ENCODE measurements at places on chromosomes 4 and X. TPM values are rescaled to one million over a fixed set of nuclear protein-coding genes. Genes with fewer than 3 reads are reported as not detected.

DNA sequence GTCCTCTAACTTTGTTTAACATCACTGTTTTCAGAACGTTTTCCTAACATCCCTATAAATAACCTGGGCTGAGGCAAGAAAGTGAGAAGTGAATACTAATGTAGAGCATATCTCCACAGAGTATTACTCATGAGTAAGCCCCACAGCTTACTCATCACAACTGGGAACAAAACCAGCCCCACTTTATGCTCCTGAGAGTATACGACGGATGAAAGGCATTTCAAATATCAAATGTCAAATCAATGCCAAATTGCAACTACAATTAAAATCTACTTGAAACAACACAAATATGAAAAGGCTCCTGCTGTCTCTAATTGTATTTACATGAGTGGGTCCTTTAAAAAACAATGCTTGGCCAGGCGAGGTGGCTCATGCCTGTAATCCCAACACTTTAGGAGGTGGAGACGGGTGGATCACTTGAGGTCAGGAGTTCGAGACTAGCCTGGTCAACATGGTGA lies 41.2 kb downstream of the SH3RF1 start:
- H3K4me1 ChIP-seq = no peaks in the 10 kb centered on the region
- DNase-seq = no peak
- H3K36me3 ChIP-seq = no peaks in the 10 kb centered on the region

- H3K27me3 ChIP-seq = no peaks in the 10 kb centered on the region
- no peaks in the 10 kb centered on the region for H3K4me1 ChIP-seq
- H3K4me3 ChIP-seq = no peak overlapping the region
- H3K36me3 ChIP-seq = no peaks in the 10 kb centered on the region
- no peak for DNase-seq
- H3K27ac ChIP-seq = no peak overlapping the region
These were observed 424.2 kb downstream of the PDGFC start for GRCh38 chr4:156547439-156547838.

GRCh38 chrX:107571296-107571998 lies 56.9 kb upstream of the PRPS1 start:
- H3K27ac ChIP-seq = no peak overlapping the region
- H3K4me3 ChIP-seq = no peak overlapping the region
- no peaks in the 10 kb centered on the region for H3K4me1 ChIP-seq
- no peaks in the 10 kb centered on the region for H3K27me3 ChIP-seq

DNA sequence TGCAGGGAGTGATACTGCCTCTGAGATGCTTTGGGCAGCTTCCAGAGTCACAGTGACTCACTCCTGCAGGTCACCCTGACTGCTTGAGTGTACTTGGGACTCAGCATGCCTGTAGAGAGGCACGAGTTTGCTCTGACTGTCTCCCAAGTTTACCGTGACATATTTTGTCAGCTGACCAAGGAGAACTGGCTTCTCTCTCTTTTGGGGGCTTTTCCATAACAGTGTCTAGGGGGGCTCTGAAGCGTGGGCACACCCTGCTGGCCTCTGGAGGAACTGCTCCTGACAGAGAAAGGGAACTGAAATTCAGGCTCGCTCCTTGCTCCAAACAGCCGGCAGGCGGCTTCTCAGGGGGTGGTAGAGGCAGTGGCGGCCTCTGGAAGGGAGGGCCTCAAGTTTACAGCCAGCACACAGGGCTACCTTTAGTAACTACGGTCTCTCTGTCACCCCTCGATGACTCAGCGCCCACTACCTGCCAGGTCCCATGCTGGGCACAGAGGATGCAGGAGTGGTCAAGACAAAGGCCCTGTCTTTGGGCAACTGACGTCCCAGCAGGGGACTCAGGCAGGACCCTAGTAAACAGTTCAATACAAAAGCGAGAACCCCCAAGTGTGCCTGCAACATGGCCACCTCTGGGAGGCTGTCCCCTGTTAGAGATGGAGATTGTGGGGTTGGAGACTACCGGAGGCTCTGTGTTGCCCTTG lies 17.8 kb downstream of the ZNF185 start:
- no peaks in the 10 kb centered on the region for H3K36me3 ChIP-seq
- H3K27me3 ChIP-seq = no peaks in the 10 kb centered on the region
- H3K4me3 ChIP-seq = no peak overlapping the region
- no peaks in the 10 kb centered on the region for H3K4me1 ChIP-seq
- no peak for DNase-seq

DNA sequence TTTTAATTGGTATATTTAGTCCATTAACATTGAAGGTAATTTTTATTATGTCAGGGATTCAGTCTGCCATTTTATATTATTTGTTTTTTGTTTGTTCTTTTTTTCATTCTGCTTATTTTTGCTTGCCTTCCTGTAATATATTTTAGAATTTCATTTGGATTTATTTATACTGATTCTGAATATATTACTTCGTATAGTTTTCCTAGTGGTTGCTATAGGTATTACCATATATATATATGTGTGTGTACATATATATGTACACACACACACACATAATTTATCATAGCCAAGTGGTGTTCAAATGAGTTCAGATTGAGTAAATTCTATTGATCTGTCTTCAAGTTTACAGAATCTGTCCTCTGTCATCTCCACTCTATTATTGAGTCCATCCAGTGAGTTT lies 11.2 kb downstream of the CITED1 start:
- no peak overlapping the region for H3K4me3 ChIP-seq
- H3K36me3 ChIP-seq = no peaks in the 10 kb centered on the region
- H3K4me1 ChIP-seq = no peaks in the 10 kb centered on the region
- DNase-seq = no peak
- H3K27ac ChIP-seq = no peak overlapping the region
- H3K27me3 ChIP-seq = peaks cover 13% of the 10 kb centered on the region

- H3K4me3 ChIP-seq = peak overlapping the region; percentile 14
- no peak overlapping the region for H3K27ac ChIP-seq
- H3K4me1 ChIP-seq = peaks cover 3% of the 10 kb centered on the region
- no peaks in the 10 kb centered on the region for H3K27me3 ChIP-seq
- no peaks in the 10 kb centered on the region for H3K36me3 ChIP-seq
These were observed 547 bp downstream of the GUCY1A1 start for GRCh38 chr4:155667222-155667567.

Gene ABCG2
- 0.38 TPM for total RNA-seq

Gene FDCSP
- not detected for total RNA-seq

Gene XAGE1A
- total RNA-seq = not detected

Gene MAGEB3
- total RNA-seq = not detected
